ENCODE measurements at places on chromosomes 13 and 19.

DNA sequence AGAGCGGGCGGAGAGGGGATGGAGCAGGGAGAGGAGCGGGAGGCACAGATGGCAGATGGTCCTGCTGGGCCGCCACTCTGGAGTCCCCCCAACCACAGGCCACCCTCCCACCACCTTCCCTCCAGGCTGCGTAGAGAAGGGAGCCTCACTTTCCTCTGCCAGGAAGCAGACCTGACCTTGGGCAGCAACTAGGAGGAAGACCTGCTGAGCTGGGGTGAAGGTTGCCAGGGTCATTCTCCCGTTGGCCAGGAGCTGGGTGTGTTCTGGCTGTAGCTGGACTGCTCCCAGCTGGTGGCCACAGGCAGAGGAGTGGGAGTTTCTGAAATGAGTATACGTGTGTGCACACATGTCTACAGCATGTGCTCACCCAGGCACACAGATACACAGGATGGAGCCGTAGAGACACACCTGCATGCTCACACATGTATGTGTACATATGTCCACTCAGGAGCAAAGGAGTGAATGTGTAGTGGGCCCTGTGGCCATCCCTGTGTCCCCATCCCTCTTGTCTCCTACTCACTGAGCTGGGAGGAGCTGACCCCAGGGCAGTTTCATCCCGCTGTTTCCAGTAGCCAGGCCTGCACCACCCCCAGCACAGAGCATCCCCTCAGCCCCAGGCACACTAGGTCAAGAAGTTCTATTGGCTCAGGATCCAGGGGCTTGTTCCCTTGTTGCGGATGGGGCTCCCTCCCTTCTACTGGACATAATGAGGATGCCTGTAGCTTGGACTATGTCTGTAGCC, 53.0 kb downstream of the CHST8 start:
- no peak for DNase-seq

GRCh38 chr13:39385154-39385553, 217.8 kb downstream of the LHFPL6 start:
- DNase-seq = no peak

- DNase-seq = no peak
These were observed 199.7 kb upstream of the TSHZ3 start for GRCh38 chr19:31548941-31549340.

- DNase-seq = no peak
These were observed 32.6 kb upstream of the MTIF3 start for GRCh38 chr13:27482983-27483382.

GRCh38 chr13:73169971-73170370, 111.2 kb downstream of the KLF5 start:
- no peak for DNase-seq

DNA sequence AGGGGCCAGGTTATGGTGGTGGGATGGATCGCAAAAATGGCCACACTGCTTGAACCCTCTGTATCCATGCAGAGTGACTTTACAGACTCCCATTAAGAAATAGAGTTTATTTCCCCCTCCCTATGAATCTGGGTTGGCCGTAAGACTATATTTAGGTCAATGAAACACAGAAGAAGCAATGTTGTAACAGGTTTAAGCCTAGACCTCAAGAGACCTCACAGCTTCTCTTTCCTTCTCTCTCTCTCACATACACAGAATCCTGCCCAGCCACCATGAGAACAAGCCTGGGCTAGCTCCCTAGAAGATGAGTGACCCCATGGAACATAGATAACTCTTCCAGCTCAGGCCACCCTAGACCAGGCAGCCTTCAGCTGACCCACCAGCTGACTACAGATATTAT, 21.0 kb upstream of the FBL start:
- no peak for DNase-seq

DNA sequence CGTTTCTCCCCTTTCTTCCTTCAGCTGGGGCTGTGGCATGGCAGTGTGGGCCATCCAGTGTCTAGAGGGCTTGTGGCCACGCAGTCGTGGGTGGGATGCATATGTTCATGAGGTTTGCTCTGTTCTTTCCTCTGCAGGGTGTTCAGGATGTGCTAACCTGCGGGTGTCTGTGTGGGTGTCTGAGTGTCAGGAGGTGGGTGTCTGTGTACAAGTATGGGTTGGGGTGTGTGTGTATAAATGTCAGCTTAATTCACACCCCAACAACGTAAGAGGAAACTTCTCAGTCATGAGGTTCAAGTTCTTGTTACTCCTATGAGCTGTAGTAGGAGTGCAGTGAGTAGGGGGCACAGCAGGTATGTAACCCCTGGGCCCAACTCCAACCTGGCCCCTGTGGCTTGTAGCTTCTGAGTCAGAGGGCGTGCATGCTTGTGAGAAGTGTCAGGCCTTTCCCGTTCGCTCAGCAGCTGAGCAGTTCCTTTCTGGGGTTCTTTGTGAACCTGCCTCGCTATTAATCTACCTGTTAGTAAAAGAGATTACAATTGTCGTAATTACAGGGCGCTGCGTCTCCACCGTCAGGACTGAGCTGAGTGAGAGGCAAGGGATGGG, 49.1 kb downstream of the NFIX start:
- peak; percentile 46 for DNase-seq

DNA sequence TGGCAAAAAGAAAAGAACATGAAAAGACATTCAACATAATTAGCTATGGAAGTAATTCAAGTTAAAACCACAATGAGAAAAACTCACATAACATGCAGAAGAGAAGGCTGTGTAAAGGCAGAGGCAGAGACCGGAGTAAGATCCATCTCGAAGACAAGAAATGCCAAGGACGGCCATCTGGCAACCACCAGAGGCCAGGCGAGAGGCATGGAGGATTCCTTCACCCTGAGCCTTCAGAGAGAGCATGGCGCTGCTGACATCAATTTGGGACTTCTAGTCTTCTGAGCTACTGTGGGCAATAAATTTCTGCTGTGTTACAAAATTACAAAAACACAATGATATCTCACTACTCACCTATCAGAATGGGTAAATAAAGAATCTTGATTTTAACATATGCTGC, 381.0 kb downstream of the TSHZ3 start:
- no peak for DNase-seq

Measured in naive thymus-derived CD8-positive, alpha-beta T cell (primary cell).